ENCODE measurements at places on chromosomes 2 and 18.

- DNase-seq = no peak
Measured at GRCh38 chr2:36338124-36338826, 17.3 kb upstream of the CRIM1 start.

GRCh38 chr18:5132987-5133386 lies 64.1 kb downstream of the AKAIN1 start:
- DNase-seq = no peak

- no peak for DNase-seq
Measured at GRCh38 chr2:102505290-102505689, 32.3 kb downstream of the SLC9A4 start.

DNA sequence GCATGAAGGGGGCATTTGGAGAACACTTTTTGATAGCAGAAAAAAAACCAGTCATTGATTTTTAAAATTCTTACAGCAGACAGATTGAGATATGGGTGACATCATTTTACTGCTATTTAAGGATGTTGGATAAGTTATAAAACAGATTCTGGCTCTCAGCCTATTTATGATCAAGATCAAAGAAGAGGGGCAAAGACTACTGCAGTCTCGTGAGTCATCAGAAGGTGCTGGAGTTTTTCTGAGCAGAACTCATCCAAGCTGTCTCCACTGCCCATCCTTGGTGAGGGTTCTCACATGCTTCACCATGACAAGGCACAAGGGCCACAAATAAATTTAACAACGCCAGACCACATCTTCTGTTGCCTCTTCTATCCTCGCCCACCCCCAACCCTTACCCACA lies 58.8 kb downstream of the ST6GAL2 start:
- DNase-seq = no peak

- DNase-seq = no peak
Measured at GRCh38 chr2:130915149-130915548, 78.4 kb downstream of the ARHGEF4 start.
